ENCODE measurements at places on chromosomes 12 and 14.

- no peak for DNase-seq
Observed at GRCh38 chr12:62882140-62882539, 52.8 kb downstream of the PPM1H start.

DNA sequence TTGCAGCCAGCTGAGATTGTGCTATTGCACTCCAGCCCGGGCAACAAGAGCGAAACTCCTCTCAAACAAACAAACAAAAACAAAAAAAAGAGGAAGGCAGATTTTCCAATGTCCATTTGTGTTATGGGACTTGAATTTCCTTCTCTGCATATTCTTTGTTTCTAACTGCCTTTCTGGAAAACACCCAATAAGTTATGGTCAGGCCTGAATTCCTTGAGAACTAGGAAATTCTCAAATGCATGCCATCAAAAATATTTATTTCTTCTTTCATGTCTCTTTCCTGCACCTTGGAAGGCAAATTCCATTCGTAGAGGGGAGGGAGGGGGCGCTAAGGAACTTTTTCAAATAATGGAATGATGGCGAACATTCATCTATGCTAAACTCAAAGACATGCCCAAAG, 117.6 kb upstream of the TMCC3 start:
- DNase-seq: no peak

GRCh38 chr12:72493407-72493806, 221.2 kb downstream of the TRHDE start:
- DNase-seq: no peak

GRCh38 chr12:53758730-53759103, 6.9 kb upstream of the CISTR start:
- DNase-seq: no peak

DNA sequence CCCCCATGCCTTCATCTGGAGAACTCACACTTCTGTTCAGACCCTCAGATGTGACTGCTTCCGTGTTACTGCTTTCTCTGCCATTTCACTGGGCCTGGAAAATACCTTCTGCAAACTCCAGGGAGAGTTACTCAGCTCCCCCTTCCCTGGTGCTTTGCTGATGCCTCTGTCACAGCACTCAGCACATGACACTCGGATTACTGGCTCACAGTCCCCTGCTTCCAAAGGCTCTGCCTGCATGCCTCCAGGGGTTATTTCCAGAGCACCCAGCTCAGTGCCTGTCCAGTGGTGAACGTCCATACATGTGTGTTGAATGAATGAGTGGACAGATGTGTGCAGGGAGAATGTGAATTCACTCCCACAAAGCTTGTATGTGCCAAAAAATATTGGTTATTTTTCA, 237.2 kb upstream of the FKBP4 start:
- no peak for DNase-seq

DNA sequence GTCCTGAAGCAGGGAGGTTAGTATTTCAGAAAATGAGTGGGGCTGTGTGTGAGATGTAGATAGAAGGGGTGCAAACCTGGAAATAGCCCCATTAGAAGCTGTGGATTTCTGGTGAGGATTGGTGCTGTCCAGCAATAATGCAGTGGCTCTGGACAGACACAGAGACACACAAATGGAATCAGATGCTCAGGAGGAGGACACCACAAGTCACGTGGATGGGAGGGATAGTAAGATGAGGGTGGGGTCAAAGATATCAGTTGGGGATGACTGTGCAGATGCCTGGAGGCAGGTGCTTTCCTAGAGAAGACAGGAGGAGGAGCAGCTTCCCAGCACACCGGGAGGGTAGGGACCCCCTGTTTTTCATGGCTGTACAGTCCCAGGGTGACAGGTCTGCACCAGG, 136.5 kb downstream of the PLXNC1 start:
- no peak for DNase-seq

DNA sequence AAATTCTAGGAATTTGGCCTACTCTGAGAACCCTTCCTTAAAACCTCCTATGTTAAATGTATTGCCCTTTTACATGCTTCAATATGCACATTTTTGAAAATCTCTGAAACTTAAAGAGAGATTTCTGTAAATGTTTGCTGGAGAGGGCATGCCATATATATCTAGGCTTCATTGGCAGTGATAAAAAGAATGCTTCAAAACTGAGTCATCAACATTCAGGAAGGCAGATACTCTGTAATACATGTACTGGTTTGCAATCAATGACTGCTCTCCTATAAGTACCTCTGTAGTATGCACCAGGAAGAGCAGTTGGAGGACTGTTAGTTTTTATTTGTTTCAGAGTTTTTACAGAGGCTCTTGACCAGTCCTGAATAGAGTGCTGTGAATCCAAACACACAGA, 739.9 kb downstream of the SLC16A7 start:
- no peak for DNase-seq

DNA sequence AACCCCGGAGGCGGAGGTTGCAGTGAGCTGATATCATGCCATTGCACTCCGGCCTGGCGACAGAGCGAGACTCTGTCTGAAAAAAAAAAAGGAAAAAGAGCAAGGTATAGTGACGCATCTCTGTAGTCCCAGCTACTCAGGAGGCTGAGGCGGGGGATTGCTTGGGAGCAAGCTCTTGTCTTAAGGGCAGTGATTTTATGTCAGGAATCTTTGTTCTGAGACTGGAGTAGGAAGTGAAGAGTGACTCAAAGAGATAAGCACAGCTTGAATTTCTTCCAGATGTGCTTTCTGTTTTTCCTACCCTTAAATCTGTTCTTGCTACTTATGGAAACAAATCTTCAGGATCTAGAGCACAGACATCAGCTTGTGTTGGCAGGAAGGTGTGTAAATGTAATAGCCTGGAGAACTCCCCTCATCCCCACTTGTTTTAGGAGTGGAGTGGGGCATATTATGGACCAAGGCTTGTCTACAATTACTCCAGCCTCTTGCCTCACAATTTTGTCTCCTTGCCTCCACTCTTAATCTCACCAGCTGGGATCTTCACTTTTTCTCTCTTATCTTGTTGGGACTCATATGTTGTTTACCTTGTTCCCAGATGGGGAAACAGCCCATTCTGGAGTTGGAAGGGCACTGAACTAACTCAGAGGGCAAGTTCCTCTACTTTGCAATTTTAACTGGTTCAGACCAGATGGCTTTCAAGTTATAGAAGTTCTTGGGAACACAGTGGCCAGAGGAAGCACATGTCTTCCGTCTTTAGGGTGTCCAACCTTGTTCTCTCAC, 7.5 kb downstream of the TMED2 start:
- no peak for DNase-seq

GRCh38 chr12:31728289-31728916, 418 bp downstream of the AMN1 start:
- no peak for DNase-seq

DNA sequence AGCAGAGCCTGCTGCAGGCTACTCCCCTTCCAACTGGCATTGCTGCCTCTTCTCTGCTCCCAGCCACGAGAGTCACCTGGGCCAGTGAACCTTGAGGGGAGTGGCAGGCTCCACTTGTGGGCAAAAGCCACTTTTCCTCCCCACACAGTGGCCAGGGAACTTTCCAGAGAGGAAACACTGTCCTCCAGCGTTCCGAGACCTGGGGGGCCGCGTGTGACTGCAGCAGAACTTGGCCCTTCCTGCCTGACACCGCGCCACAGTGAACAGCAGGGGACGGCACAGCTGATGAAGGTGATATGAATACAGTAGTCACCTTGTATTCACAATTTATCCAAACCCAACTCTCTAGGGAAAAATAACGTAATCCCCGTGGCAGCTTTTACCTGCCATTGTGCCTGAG, 114.9 kb downstream of the PIWIL1 start:
- DNase-seq: no peak

DNA sequence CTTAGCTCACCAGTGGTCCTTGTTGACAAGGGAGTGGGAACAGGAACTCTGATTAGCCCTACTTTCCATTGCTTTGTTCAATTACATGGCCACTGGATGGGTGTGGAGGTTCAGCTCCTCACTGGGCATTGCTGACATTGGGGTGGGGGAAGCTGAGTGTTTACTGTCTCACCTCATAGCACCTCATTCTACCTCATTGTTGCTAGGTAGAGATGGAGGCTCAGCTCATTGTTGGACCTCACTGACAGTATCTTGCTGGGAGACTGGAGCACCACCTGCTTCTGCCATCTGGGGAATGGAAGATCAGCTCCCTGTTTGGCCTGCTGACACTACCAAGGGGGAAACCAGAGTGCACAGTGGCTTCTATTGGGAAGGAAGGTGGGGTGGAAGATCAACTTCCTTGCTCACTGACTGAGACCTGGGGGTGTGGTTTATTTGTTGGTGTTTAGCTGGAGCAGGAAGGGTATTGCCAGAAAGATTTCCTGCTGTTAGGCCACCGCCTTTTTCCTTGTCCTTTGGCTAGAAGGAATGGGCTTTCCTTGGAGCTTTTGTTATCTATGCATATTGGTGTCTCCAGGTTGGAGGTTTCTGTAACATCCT, 1.3 kb upstream of the OR4E2 start:
- no peak for DNase-seq

DNA sequence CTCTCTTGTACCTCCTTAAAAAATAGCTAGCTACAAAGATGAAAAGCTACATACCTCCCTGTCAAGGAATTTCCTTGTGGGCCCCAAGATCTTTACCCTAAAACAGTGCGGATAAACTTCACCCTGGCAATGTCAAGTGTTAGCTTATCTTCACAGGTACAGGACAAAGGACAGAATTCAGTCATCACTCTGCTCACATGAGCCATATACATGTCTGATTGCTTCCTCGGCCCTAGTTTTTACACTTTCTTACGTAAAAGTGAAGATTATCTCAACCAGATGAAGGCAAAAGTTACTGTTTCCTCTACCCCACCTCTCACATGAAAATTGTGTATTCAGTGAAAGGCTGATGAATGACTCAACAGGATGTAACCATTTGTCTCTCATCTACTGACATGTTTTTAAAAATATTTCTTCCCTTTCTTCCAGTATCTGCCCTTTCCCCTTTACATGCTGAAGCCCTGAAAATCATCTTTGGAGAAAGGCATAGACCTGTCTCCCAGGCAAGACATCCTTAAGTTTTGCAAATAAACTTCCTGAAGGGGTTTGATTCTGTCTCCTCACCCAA, 890.1 kb downstream of the GALC start:
- no peak for DNase-seq

DNA sequence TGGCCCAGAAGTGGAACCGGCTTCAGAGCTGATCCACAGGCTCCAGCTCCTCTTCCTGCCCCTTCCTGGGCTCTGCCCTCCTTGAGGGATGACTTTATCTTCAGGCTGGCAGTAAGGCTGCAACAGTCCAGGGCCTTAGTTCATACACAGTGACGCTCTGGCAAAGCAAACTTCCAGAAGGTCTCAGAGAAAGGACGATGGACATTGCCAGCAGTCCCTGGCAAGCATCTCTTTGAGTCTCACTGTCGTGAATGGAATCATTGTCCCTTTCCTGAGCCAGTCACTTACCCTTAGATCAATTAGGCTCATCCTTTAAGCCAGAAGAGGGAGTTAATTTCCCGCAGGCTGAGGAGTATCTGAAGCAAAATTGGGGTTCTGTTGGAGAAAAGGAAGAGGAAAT, 8.6 kb downstream of the AK7 start:
- no peak for DNase-seq

GRCh38 chr12:76144245-76144549, 59.7 kb upstream of the NAP1L1 start:
- peak; percentile 65 for DNase-seq

- no peak for DNase-seq
Observed at GRCh38 chr12:101806265-101806664, 24.5 kb downstream of the GNPTAB start.

DNA sequence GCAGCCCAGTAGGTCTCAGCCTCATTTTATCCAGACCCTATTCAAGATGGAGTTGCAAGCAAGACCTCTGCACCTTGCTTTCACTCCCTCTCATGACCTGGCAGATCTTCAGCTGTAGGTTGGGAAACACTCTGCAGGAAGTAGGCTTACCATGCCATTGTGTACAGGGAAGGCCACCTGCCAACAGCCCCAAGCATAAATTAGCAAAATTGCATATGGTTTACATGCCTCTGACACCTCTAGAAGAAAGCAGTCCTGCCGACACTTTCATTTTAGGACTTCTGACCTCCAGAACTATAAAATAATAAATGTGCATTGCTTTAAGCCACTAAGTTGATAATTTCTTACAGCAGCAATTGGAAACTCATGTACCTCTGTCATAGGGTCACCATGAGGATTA, 96.9 kb downstream of the SLC15A4 start:
- no peak for DNase-seq

DNA sequence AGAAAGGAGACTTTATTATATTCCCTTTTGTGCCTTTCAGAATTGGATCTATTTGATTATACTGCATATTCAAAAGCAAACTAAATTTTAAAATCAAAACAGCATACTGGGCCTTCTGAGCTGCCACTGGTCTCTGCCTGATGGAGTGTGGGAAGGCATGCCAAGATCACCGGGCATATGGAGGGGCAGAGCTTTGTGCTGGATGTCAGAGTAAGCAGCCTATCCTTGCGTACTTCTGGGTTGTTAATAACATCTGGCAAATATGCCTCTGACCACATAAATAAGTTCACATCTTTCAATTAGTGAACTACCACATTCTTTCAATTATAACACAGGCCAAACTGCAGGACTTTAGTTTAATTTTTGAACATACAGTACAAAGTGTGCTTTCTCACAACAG, 18.3 kb downstream of the MLH3 start:
- DNase-seq: no peak

DNA sequence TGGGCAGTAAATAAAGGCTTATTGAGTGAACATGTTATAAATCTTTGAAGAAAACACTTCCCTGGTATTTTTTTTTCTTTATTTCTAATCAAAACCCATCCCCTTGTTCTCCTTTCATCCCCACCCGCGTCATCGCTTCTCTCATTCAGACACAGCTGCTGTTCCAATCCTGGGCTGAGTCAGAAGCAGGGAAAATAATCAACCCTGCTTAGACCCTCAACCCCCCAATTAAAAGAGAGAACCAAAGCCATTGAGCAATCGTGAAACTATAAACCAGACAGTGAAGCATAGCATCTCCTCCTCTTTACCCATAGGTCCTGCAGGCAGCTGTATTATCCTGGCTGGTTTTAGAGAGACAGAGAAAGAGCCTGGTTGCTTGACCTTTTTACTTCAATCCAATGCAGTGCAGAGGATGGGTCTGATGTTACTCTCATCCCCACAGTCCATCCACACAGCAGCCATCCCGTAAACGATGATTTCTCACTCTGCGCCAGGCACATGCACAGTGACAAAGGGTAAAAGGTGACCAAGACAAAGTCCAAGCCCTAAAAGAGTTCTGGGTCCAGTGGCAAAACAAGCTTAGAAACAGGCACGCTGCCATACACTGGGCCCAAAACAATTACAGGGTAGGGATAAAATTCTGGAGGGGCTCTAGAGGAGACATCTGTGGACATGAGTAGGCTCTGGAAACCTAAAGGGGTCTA, 238.3 kb downstream of the GALC start:
- no peak for DNase-seq

- DNase-seq: no peak
Observed at GRCh38 chr14:59342516-59343484, 122.4 kb downstream of the GPR135 start.
